ENCODE measurements at places on chromosomes 4 and X. TPM values are rescaled to one million over a fixed set of nuclear protein-coding genes. Genes with fewer than 3 reads are reported as not detected.

GRCh38 chr4:83115656-83116285, 1.2 kb upstream of the PLAC8 start:
- DNase-seq: no peak
- no peaks in the 10 kb centered on the region for H3K36me3 ChIP-seq
- H3K27me3 ChIP-seq: no peaks in the 10 kb centered on the region
- H3K4me1 ChIP-seq: peaks cover 19% of the 10 kb centered on the region
- H3K4me3 ChIP-seq: no peak overlapping the region

The F11 gene
- not detected for total RNA-seq

DNA sequence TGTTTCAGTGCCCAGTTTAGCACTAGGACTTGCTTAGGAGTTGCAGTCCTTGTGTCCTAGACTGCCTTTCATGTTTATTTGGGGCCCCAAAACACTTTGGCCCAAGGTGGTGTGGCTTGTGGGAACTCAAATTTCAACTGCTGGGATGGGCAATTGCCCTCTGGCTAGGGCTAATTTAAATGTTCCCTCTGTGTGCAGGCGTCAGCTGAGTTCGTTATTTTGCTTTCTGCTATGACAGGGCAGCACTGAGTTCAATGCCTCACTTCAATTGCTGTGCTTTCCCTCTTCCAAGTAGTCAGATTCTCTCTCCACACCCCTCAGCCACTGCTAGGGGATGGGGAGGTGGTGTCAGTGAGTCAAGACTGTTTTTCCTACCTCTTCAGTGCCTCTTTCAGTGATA, 51.1 kb downstream of the ITIH6 start:
- no peak for DNase-seq
- H3K27me3 ChIP-seq: no peaks in the 10 kb centered on the region
- H3K27ac ChIP-seq: no peak overlapping the region

- no peaks in the 10 kb centered on the region for H3K4me1 ChIP-seq
- no peak overlapping the region for H3K27ac ChIP-seq
- no peak overlapping the region for H3K4me3 ChIP-seq
- DNase-seq: no peak
- H3K27me3 ChIP-seq: no peaks in the 10 kb centered on the region
- peaks cover 65% of the 10 kb centered on the region for H3K36me3 ChIP-seq
Measured at GRCh38 chr4:83065266-83065665, 30.3 kb downstream of the COPS4 start.

The TEX13D gene
- not detected for total RNA-seq

DNA sequence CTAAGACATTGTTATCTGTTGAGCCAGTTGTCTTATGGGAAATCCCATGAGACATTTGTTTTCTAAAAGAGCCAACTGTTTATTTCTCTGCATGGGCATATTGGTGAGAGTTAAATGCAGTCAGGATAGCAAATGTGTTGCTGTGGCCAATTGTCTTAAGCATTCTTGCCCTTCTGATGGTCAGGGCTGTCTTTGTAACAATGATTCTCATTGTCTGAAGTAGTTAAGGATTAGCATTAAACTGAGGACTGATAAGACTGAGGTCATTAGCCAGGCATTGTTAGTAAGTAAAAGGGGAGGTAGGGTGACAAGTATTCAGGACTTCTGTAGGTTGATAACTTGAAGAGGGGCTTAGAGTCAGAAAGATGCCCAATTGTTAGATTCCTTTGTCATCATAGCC, 11.2 kb upstream of the MORF4L2 start:
- H3K27ac ChIP-seq: no peak overlapping the region
- no peaks in the 10 kb centered on the region for H3K36me3 ChIP-seq

GRCh38 chrX:119667111-119667878, 25.7 kb downstream of the SEPTIN6 start:
- DNase-seq: no peak
- no peak overlapping the region for H3K27ac ChIP-seq
- peaks cover 27% of the 10 kb centered on the region for H3K4me1 ChIP-seq

The ARHGAP24 gene
- 1.8 TPM for total RNA-seq

Data from T-cell (primary cell).